Activated CD8-positive, alpha-beta T cell treated with anti-CD3 and anti-CD28 coated beads, Interleukin-2, amount 10 ng/mL, durations not matched to agents 7 days and 5 days (primary cell): ENCODE measurements at places on chromosomes 7 and 10. TPM values are rescaled to one million over a fixed set of nuclear protein-coding genes. Genes with fewer than 3 reads are reported as not detected.

DNA sequence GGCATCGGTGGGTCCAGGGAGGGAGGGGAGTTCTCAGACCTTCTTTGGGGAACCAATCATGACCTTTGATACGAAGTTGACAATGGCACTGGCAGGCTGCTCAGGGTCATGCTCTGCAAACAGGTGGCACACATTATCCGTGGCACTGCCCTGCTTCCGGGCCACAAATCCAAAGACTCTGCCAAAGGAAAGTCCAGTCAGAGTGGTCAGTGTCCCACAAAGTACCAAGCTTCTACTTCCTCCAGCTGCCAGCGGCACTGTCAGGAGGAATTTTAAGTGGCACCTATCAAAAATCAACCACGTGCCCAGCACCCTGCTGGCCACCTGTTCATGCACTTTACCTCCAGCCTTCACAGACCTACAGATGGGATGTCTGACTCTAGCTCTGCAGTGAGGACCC, 303.9 kb downstream of the TNS3 start:
- no peaks in the 10 kb centered on the region for H3K4me1 ChIP-seq
- no peak for DNase-seq
- H3K4me3 ChIP-seq, result no peak overlapping the region

The AMPH gene
- total RNA-seq, result not detected

The CCDC6 gene
- 18.3 TPM for total RNA-seq

- peak within 1 kb of the TSS; percentile 81 for H3K4me3 ChIP-seq
- DNase-seq, result peak; percentile 53
- H3K27me3 ChIP-seq, result peaks cover 57% of the 10 kb centered on the region
- no peaks in the 10 kb centered on the region for H3K36me3 ChIP-seq
Observed at GRCh38 chr10:45373576-45374349, at the start of gene ALOX5. Gene ALOX5 (plus strand): TSS chr10:45374216. CDS start chr10:45374280, 64 bp downstream.

GRCh38 chr10:132689721-132690360, 96.1 kb downstream of the NKX6-2 start:
- H3K4me1 ChIP-seq, result peaks cover 5% of the 10 kb centered on the region
- H3K27ac ChIP-seq, result no peak overlapping the region
- H3K36me3 ChIP-seq, result peaks cover 11% of the 10 kb centered on the region
- no peak overlapping the region for H3K4me3 ChIP-seq

The COL26A1 gene
- total RNA-seq, result not detected

DNA sequence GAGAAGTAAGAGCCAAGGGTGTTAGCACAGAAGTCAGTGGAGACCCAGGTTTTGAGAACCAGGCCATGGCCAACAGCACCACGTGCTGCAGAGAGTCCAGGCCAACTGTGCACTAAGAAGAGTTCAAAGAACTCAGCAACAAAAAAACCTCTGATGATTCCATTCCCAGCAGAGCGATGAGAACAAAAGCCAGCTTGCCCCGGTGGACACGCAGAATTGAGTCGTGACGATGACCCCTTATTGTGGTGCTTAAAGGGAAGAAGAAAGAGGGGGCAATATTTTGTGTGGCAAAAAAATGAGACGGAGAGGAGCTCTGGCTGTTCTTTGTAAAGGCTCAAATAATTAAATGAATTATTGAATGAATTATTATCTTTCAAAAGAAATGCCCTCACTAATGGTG, 468.3 kb upstream of the AUTS2 start:
- no peak overlapping the region for H3K4me3 ChIP-seq
- no peaks in the 10 kb centered on the region for H3K4me1 ChIP-seq
- no peak for DNase-seq
- no peaks in the 10 kb centered on the region for H3K27me3 ChIP-seq
- no peaks in the 10 kb centered on the region for H3K36me3 ChIP-seq

The C1GALT1 gene
- total RNA-seq, result 50.7 TPM

DNA sequence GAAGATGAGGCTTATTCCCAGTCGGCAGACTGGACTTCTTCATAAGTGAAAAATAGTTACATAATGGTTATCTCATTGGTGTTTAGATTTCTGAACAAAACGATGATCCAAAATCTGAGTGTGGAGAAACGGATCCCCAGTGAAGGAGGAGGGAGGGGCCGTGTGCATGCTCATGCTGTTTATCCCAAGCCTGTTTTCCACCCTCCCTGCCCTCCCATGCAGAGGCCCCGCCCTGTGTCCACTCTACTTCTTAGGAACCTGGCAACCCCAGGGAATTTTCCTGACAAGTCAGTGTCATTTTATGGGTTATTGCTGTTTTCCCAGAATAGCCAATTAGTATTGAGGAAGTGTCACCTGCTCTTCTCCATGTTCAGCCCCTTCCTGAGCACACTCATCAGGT, 174.0 kb downstream of the CELF2 start:
- peak overlapping the region; percentile 50 for H3K27ac ChIP-seq
- no peak overlapping the region for H3K4me3 ChIP-seq
- peaks cover 91% of the 10 kb centered on the region for H3K4me1 ChIP-seq
- no peaks in the 10 kb centered on the region for H3K27me3 ChIP-seq
- DNase-seq, result no peak
- peaks cover 94% of the 10 kb centered on the region for H3K36me3 ChIP-seq

- peaks cover 55% of the 10 kb centered on the region for H3K4me1 ChIP-seq
- no peaks in the 10 kb centered on the region for H3K27me3 ChIP-seq
- no peak for DNase-seq
- H3K27ac ChIP-seq, result no peak overlapping the region
Observed at GRCh38 chr7:123744416-123744815, 4.4 kb downstream of the WASL start.

GRCh38 chr7:87878208-87878735, 2.0 kb downstream of the DBF4 start:
- no peak for DNase-seq
- H3K27ac ChIP-seq, result peak overlapping the region; percentile 33
- no peaks in the 10 kb centered on the region for H3K27me3 ChIP-seq
- peaks cover 61% of the 10 kb centered on the region for H3K4me1 ChIP-seq
- peaks cover 64% of the 10 kb centered on the region for H3K36me3 ChIP-seq
- peak overlapping the region; percentile 78 for H3K4me3 ChIP-seq

The SMKR1 gene
- total RNA-seq, result 1.6 TPM

- H3K36me3 ChIP-seq, result no peaks in the 10 kb centered on the region
- no peak overlapping the region for H3K27ac ChIP-seq
- H3K4me3 ChIP-seq, result no peak overlapping the region
- DNase-seq, result no peak
Observed at GRCh38 chr10:33341637-33342036, 7.2 kb upstream of the NRP1 start.

The DDC gene
- not detected for total RNA-seq

GRCh38 chr10:81900989-81901388, 26.0 kb downstream of the NRG3 start:
- DNase-seq, result no peak
- no peak overlapping the region for H3K4me3 ChIP-seq
- H3K27ac ChIP-seq, result no peak overlapping the region
- no peaks in the 10 kb centered on the region for H3K4me1 ChIP-seq
- no peaks in the 10 kb centered on the region for H3K36me3 ChIP-seq

The PNLIPRP2 gene
- total RNA-seq, result not detected
